ENCODE measurements at places on chromosomes 3 and 15. TPM values are rescaled to one million over a fixed set of nuclear protein-coding genes. Genes with fewer than 3 reads are reported as not detected.
A peak's percentile ranks its signal among the peaks of the same experiment; 100 is the strongest.

DNA sequence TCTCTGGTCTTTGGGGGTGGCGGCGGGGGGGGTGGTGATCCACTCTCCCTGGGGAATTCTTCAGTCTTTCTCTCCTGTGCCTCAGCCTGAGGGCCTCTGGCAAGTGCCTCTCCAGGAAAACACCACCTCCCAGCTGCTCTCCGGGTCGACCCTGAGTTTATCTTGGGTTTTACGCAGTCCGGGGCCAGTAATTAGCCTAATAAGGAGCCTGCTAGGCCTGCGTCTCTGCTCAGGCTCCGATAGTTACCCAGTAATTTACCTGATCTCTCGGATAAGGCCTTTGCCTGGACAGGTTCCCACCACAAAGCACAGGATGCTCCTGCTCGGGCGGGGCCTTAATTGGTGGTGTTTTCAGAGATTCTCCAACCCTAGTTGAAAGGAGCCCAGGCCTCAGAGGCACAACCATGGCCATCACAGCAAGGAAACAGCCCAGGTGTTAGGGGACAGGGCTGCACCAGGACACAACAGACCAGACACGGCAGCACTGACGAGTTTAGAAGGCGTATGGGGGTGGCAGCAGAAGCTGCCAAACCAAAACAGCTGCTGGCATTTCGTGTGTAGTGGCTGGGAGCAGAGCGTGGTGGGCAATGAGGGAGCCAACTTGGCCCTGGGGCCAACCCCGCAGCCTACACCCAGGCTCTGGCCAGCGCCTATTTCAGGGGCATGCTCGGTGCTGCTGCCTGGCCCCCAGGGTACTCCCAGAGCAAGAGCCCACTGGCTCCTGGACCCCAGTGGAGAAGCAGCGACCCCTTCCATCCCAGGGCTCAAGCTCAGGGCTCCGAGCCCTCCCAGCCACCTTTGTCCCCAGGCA lies 71.4 kb downstream of the KLF13 start:
- no peak for DNase-seq

DNA sequence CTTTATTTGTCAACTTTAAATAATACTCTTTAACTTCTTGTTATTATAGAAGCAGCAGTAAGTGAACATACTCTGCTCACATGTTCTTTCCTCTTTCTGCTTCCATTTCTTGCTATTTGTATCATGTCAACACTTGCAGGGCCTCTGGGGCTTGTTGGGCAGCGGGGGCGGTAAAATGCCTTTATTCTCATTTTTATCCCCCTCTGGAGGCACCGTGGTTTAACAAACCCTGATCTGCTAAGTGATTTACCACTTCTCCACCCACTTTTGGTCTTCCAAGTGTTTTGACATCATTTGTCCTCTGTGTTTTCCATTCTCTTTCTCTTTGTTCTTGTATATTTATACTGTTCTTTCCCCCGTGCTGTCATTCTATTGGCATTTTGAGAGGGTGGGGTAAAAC lies 33.9 kb downstream of the SCN10A start:
- DNase-seq, result no peak

GRCh38 chr15:99719096-99719541 lies 14.1 kb downstream of the LYSMD4 start:
- DNase-seq, result no peak

DNA sequence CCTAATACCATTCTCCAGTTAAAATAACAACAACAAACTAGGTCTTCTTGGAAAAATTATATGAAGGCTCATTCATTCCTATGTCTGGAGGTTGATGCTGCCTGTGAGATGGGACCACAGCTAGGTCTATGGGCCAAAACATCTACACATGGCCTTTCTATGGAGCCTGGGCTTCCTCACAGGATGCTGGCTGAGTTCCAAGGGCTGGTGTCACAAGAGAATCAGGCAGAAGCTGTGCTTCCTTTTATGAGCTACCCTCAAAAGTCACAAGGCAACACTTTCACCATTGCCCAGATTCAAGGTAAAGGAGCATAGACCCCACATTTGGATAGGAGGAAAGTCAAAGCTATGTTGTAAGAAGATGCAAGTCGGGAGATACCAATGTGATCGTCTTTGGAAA lies 4.6 kb upstream of the RTP2 start:
- DNase-seq, result peak; percentile 27

CD276 gene
- 38.6 TPM for total RNA-seq

- DNase-seq, result no peak
These were observed 5.2 kb upstream of the TRPM1 start for GRCh38 chr15:31106495-31107300.

DNA sequence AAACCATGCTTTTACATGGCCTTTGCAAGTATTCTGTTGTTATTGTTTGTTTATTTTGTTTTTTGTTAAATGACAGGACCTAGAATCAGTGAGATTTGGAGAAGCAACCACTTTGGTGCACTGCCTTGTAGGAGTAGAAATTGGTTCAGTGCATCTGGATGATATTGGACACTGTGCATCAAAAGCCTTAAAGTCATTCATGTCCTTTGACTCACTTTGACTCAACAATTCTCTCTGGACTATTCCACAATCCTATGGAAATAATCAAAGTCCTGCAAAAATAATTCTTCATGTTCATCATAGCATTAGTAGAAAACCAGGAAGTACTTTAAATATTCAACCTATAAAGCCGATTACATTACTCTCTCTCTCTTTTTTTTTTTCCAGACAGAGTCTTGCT lies 224.8 kb downstream of the ABHD5 start:
- DNase-seq, result no peak

DNA sequence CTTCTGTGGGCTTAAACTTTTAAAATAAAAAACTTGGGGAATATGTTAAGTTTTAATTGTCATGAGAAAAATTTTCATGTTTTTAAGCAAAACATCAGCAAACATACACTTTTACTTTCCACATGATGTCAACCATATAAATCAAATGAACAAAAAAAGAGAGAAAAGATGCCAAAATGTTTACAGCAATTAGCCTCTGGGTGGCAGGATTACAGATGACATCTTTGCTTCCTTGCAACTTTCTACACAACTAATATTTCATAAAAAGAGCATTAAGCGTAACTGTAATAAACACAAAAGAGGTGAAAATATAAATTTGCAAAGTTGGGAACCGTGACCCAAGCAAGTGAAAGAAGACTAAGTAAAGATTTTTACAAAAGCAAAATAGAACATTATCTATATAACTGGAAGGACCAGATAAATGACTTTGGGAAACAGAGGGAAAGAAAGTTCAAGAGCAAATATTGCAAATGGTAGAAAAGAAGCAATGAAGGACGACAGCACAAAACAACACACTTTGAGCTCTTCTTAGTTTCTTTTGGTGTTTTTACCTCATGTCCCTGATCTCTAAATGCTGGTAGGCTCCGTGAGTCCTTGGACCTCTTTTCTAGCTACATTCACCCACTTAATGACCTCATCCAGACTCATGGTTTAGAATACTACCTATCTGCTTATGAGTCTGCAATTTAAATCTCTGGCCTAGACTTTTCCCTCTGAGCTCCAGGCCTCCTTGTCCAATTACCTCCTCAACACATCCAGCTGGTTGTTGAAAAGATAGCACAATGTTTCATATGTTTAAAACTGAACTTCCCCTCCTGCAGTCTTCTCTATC lies 9.4 kb downstream of the TP53BP1 start:
- no peak for DNase-seq

GRCh38 chr15:78131295-78132061 lies at the start of gene CIB2:
CIB2 (minus strand) TSS chr15:78131445; CDS start chr15:78131215, 230 bp downstream.
- DNase-seq, result peak; percentile 80

DNA sequence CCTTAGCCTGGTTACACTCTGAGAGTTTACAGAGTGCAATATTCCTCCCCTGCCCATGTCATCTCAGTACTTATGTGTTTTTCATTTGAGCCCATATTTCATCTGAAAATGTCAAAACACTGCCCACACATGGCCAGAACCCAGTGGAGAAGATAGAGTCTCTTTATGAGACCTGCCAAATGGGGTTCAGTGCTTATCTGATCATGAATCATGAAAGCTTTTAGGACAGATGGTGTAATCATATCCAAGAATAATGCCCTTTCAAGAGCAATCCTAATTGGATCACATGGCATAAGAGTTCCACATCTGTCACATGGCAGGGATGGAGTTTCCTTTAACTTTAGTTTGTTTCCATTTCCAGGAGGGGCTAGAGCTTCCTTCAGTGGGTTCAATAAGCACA lies 77.2 kb upstream of the AGBL1 start:
- DNase-seq, result no peak

DNA sequence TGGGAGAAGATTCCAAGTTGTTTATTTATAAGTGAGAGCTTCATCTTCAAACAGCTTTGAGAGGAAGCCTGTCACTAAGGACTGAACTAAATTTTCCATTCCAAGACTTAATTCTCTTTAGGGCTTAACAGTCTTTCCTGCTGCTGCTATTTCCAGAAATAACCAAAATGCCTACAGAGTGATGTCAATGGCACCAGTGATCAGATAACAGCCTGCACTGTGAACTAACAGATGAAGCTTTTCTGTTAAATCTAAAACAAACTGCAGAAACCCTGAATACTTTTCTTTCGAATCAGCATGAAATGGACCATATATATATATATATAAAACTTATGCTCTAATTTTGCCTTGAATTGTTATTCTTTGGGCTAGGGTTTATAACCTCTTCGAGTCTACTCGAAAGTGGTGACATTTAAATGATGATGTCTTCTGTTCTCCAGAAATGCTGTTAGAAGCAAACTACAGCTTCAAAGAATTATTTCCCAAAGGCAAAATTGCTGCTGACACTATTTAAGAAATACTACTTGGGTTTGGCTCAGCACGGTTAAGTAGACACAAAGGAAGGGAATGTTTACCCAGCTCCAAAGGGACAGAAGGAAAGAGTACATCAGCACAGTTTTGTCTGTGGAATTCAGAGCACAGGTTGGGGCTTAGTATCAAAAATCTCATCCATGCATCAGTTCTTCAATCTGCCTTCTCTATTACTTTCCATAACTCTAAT lies 238.5 kb upstream of the LRRN1 start:
- no peak for DNase-seq

GRCh38 chr3:85355572-85355971 lies 396.8 kb downstream of the CADM2 start:
- no peak for DNase-seq

DNA sequence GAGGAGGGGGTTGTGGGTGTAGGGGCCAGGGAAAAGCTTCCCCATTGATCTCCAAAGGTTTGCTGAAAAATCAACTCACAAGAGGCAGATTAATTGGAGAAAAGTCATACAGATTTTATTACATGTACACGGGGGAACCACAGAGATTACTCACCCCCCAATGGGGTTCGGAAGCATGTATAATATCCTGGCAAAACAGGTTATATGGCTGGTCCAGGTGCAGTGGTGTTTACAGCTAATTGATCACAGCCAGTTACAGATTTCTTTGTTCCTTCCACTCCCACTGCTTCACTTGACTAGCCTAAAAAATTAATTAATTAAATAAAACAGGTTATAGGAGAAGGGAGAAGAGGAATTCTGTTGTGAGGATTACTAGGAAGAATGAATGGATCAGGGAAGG lies 22.4 kb downstream of the PRKCI start:
- no peak for DNase-seq
